ENCODE measurements at places on chromosomes 6 and 20.

DNA sequence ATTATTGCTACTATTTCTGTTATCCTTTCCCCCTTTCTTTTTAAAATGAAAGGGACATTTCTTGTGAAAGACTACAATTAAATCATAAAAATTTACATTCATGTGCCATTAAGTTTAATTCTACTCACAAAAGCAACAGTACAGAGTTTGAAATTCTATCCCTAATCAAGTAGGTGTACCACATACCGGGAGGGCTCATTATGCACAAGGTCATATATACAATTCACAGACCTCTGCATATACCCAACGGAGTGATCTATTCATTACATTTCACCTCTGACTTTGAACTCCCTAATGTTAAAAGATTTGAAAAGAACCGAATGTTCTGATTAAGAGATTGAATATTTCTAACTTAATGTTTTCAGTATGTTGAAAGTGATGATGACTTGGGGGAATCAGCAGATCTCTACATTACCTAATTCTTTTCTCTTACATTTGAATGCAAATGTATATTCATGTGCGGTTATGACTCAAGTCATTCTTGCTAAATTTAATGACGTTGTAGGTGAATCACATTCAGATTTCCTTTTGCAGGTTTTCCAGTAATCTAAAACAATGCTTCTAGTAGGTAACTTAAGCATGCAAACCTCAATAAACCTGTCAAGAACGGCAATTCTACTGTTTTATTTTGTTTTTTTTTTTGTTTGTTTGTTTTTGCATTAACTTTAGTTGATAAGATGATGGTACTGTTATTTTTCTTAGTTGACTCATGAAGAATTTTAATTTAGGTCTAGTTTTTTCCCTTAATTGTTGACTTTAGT, 7.3 kb downstream of the EYA4 start:
- no peak for DNase-seq

DNA sequence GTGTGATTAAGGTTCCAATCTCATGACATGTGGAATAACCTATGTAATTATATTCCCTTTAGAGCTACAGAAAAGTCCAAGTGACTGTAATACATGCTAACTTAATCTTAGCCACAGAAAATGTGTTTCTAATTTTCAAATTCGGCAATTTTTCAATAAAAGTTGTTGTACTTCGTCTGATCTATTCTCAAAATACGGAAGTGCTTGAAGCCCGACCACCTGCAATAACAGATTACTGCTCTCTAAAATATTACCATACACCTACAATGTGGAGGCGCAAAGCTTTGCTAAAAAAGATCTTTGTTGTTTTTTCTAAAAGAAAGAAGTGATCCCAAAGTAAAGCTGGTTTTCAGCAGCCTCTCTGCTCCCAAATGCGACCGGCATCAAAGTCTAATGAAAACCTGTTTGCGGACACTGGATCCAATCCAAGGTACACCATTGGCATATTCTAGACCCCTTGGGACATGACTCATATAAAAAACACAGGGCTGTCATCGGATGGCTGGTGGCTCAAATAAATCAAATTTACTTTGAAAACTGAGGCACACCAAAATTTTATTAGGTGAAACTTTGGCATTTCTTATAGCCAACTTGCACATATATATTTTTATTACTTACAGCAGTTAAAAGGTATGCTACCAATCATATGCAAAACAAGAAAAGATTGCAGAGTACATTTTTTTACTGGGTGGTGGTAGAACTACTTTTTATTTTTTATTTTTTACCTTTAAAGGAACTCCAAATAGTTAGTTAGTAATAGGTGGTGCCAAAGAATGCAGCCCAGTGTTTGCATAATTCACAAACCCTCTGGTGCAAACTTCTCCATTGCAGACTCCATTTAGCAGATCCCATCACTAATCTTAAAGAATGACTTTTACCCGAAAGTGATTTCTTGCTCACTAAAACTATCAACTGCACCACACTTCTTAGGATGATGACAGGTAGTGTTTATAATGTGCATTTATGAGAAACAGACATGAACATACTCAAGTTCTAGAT, 118.7 kb upstream of the TBX18 start:
- no peak for DNase-seq

DNA sequence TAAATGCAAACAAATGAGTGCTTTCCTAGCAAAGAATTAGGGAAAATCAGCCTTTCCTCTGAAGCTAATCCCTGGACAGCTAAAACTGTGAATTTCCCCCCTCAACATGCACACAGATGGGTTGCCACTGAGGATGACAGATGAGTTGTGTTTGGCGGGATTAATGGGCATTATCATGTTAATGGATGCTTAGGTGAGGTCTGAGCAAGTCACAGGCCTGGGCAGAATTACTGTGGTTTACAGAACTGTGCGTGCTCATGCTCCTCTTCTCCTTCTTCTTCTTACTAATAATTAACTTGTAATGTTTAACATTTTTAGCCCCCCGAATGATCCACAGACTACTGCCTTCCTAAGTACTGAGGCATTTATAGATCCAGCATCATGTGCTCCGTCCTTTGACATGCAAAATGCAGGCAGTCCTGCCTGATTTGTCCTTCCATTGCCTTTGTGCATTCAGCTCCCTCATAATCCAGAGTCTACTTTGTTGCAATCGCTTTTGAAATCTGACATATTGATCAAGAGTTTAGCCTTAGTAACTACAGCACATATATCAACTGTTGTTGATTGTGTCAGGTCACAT, 753.4 kb upstream of the MMS22L start:
- no peak for DNase-seq

- no peak for DNase-seq
Observed at GRCh38 chr6:41644297-41644879, 6.1 kb downstream of the MDFI start.

DNA sequence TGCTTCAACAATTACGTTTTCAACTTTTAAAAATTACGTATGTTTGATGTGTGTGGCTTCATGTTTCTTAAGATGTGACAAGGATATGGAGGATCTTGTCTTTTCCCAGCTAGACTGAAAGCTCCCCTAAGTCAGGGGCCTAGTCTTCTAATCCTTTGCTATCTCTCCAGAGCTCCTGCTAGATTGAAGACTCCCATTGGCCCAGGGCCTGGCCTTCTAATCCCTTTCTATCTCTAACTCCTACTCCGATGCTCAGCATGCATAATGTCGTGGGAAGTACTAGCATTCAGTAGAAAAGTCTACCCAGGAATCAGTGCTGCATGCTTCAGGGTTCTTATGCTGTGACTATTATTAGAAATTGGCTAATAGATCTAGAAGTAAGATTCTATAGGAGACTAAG, 144.8 kb upstream of the SUPT3H start:
- no peak for DNase-seq

All from HFFc6 (cell line).